Gastrocnemius medialis (tissue), 4 donors: ENCODE measurements at places on chromosomes 16 and 17. TPM values are rescaled to one million over a fixed set of nuclear protein-coding genes. Genes with fewer than 3 reads are reported as not detected.

CTRL gene
- total RNA-seq: not detected

ZNF764 gene
- total RNA-seq: 5.5 TPM

TMC8 gene
- 0.65 TPM for total RNA-seq

KATNIP gene
- total RNA-seq: 6.3 TPM

CFAP97D1 gene
- total RNA-seq: not detected

KRTAP2-1 gene
- total RNA-seq: not detected

MSLN gene
- total RNA-seq: not detected

NT5M gene
- total RNA-seq: 4.9 TPM

WIPI1 gene
- total RNA-seq: 79.1 TPM

ABCC12 gene
- total RNA-seq: 0.40 TPM

IL21R gene
- not detected for total RNA-seq

CAMKK1 gene
- 5.1 TPM for total RNA-seq

RAB37 gene
- 0.24 TPM for total RNA-seq

CDRT15 gene
- total RNA-seq: not detected

TBC1D26 gene
- total RNA-seq: 0.25 TPM

CIAO3 gene
- 24.2 TPM for total RNA-seq

EFCAB5 gene
- total RNA-seq: 0.04 TPM

TMEM204 gene
- total RNA-seq: 27.7 TPM

CCDC144A gene
- 7.4 TPM for total RNA-seq

MYH8 gene
- 0.85 TPM for total RNA-seq

HS3ST3A1 gene
- 1.4 TPM for total RNA-seq

C16orf74 gene
- total RNA-seq: not detected

TBKBP1 gene
- 25.7 TPM for total RNA-seq

LDHD gene
- 54.5 TPM for total RNA-seq

TEKT5 gene
- not detected for total RNA-seq

MYO1C gene
- total RNA-seq: 76.6 TPM
